ENCODE measurements at places on chromosomes 2 and 18.

DNA sequence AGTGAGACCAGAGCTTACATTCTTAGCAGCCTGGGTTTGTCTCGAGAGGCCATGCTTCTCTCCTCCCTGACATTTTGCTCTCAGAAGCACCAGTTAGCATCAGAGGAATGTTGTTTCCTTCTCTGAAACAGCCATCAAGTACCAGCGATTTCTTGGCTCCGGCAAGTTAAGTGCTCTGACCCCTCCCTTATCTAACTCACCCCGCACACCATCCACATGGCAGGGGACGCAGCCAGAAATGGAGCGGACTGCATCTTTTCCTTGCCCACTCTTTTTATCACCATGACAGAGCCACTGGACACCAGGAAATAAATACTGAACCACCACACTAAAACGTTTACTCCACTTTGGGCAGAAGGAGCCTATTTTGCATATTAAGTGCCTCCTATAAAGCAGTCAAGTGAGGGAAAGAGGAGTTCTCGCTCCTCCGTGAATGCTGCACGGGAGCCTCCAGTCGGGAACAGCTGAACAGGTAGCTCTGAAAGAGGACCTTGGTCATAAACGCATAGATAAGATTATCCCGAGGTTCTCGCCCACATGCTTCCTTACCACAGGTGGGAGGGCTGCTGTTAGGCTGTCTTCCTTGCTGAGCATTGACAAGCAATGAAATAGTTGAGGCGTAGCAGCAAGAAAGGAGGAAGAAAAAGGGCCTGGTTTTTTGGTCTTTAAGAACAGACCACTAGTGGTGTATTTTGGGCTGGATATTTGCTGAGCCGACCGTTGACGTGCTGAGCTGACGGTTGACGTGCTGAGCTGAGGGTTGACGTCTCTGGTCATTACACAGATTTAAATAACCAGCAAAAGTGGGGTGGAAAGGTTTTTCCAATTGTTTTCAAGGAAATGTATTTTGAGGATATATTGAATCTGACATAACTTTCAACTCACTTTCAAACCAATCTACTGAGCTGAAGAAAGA lies 71.4 kb upstream of the ITGB6 start:
- DNase-seq = no peak

DNA sequence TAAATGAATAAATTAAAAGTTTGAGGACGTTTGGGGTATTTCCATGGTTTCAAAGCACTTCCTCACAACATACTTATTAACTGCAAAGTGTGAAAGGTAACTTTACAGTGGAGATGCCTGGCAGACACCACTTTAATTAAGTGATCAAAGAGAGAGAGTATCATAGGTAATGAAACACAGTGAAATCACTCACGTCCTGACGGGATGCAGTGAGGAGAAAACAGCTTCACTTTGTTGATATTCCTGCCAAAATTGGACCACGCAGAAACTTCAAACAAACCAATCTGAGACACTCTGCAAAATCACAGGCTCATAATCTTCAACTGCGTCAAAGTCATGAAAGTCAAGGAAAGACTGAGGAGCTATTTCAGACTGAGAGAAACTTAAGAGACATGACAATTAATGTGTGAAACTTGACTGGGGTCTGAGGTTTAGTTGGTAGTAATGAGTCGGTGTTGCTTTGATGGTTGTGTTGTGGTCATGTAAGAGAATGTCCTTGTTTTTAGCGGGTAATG lies 66.0 kb upstream of the ITGB6 start:
- no peak for DNase-seq

GRCh38 chr18:55264108-55264507 lies 304.8 kb upstream of the CCDC68 start:
- DNase-seq = no peak

DNA sequence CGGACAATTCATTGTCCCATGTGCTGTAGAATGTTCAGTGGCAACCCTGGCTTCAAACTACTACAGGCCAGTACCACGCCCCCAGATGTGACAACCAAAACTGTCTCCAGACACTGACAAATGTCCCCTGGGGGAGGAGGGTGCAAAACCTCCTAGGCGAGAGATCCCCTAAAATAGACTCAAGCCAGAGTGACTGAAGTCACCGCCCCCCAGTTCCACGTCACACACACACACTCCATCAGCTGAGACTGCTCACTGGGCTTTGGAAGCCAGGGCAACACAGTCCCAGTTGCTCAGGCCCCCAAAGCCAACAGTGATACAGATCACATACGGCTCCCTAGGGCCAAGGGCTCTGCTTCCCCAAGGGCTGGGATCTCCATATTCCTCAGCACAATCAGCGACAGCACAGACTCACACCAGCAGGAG lies 19.1 kb downstream of the HDAC4 start:
- DNase-seq = no peak

- no peak for DNase-seq
These were observed 66.8 kb downstream of the REL start for GRCh38 chr2:60948161-60948560.

GRCh38 chr2:175111200-175111657 lies 56.8 kb downstream of the ATF2 start:
- DNase-seq = peak; percentile 31

DNA sequence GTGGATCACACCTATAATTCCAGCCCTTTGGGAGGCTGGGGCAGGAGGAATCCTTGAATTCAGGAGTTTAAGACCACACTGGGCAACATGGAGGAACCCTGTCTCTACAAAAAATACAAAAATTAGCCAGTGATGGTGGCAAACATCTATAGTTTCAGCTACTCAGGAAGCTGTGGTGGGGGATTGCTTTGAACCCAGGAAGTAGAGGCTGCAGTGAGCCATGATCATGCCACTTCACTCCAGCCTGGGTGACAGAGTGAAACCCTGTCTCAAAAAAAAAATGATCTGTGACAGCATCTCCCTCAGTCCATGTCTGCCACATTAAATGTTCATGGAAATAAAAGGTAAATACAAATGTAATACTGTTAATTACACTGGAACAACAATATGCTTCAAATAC lies 121.4 kb upstream of the COL5A2 start:
- DNase-seq = no peak

- peak; percentile 21 for DNase-seq
These were observed 65.9 kb downstream of the EDAR start for GRCh38 chr2:108923019-108923700.

GRCh38 chr2:9110346-9110884 lies 96.2 kb upstream of the ASAP2 start:
- DNase-seq = no peak

- DNase-seq = no peak
These were observed 105.9 kb upstream of the HS6ST1 start for GRCh38 chr2:128424406-128425171.

DNA sequence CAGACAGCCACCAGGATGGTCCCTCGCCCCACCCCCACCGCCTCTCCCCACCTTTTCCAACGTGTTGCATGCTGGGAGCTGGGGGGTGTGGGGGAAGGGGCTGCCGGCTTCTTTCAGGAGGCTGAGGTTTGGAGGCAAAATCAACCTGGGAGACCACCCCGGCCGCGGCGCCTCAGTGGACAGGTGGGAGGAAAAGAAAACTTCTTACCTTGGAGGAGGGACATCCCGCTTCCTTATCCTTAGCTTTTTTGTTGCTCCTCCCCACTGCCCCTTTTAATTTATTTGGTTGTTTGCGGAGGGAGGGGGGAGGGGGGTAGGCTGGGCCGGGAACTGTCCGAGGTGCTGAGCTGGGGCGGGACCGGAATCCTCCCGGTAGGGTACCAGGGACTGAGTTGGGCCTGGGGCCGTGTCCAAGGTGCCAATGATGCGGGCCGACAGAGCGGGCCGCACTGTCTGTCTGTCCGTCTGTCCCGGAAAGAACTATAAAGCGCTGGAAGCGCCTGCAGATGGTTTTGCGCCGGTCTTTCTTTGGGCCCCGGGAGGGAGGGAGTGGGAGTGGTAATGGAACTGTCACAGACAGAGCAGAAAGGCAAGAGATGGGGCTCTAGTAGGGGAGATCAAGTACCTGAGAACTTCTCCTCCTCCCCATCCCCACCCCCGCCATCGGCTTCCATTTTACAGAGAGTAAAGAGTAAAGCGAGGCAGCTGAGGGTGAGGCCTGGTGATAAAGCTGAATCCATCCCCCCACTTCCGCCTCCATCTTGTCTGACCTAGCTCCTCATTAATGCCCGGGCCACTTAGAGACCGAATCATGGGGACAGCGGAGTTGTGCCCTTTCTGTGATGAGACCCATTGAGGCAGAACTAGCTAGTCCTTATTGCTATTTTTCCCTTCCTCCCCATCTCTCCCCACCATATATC lies 2.4 kb downstream of the CDK5R2 start:
- no peak for DNase-seq
